ENCODE measurements at places on chromosomes 13 and 19. TPM values are rescaled to one million over a fixed set of nuclear protein-coding genes. Genes with fewer than 3 reads are reported as not detected.
A peak's percentile ranks its signal among the peaks of the same experiment; 100 is the strongest.

DNA sequence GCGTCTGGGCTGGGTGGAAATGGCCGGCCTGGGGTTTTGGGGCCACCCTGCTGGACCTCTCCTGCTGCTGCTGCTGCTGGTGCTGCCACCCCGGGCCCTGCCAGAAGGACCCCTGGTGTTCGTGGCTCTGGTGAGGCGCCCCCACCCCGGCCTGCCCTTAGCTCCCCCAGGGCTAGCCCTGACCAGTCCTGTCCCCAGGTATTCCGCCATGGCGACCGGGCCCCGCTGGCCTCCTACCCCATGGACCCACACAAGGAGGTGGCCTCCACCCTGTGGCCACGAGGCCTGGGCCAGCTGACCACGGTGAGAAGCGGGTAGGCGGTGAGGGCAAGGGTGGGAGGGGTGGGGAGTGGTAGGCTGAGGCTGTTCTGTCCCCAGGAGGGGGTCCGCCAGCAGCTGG, at the start of gene ACP4:
TSS of gene ACP4 (plus strand) at position 20 of the 400 bp plus-strand sequence. CDS start at position 20, 0 bp downstream.
- no peak for DNase-seq

DNA sequence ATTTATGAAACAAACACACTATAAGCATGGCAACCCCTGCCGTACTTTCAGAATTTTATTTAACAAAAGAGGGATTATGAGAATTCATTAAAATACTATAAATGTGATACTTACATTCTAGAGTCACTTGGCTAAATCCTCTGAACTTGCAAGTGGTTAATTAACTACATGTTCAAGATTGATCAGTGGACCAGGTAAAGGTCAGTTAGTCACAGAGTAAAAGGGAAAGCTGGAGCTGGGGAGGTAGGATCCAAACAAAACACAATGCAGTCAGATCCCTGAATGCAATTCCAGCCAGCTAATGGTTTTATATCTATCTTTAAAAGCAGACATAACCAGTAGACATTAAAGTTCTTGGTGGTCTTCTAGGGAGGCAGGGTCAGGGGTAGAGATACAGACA, 270.5 kb downstream of the DIAPH3 start:
- DNase-seq: no peak

DNA sequence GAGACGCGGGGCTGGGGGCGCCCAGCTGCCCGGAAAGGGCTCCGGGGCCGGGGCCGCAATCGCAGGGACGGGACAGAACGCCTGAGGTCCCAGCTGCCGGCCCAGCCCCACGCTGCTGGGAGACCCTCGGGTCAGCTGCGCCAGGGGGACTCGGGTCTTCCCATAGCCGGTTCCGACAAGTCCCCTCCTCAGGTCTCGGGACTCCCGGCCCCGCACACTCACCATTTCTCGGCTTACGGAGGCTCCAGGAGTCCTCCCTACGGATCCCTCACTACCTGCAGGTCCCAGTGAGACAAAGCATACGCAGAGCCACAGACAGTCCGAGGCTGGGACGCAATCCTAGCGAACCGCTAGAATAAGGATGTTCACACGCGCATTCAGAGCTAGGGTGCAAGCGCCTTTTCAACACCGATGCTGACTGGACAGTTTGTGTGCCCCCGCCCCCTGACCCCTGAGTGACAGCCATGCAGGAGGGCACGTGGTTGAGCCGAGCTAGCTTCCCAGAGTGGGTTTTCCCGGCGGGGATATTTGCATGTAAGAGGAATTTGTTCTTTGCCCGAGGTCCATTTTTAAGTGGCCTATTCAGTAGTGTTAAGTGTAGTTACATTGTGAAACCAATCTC, 13.6 kb downstream of the ZNF490 start:
- no peak for DNase-seq

DNA sequence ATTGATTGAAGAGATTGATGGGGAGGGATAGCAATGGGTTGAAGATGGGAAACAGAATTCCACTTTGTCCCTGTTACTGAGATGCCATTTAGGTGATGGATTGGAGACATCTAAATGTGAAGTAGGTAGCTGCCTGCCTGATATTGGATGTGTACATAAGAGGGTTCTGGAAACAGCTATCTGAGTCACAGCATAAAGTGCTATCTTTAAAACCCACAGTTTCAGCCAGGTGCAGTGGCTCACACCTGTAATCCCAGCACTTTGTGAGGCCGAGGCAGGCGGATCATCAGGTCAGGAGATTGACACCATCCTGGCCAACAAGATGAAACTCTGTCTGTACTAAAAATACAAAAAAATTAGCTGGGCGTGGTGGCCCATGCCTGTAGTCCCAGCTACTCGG, 72.6 kb downstream of the DNAJC3 start:
- no peak for DNase-seq

- DNase-seq: no peak
Measured at GRCh38 chr19:47239610-47240296, 8.8 kb upstream of the BBC3 start.

DNA sequence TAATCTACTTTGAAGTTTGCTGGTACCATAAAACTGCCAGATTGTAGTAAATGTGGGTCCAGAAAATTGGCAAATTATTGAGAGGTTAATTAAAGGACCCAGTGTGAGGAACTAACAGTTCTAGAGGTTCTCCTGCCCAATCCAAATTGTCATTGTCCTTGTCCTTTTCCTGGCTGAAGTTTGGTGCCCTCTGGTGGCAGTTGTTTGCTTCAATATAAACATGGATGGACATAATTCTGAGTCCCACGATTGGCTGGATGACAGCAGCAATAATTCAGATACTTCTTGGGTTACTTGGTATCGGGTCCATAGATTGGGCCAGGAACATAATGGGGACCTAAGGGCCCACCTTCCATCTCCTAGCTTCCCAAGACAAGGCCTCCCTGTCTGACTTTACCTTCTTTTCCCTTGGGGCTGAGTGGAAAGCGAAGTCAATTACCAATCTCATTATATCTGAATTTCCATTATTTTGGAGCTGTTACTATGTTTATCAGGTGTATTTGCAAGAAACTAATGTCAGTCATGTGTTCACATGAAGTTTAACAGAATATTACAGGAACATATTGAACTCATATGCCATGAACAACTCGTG, 33.8 kb upstream of the GARRE1 start:
- DNase-seq: no peak

DNA sequence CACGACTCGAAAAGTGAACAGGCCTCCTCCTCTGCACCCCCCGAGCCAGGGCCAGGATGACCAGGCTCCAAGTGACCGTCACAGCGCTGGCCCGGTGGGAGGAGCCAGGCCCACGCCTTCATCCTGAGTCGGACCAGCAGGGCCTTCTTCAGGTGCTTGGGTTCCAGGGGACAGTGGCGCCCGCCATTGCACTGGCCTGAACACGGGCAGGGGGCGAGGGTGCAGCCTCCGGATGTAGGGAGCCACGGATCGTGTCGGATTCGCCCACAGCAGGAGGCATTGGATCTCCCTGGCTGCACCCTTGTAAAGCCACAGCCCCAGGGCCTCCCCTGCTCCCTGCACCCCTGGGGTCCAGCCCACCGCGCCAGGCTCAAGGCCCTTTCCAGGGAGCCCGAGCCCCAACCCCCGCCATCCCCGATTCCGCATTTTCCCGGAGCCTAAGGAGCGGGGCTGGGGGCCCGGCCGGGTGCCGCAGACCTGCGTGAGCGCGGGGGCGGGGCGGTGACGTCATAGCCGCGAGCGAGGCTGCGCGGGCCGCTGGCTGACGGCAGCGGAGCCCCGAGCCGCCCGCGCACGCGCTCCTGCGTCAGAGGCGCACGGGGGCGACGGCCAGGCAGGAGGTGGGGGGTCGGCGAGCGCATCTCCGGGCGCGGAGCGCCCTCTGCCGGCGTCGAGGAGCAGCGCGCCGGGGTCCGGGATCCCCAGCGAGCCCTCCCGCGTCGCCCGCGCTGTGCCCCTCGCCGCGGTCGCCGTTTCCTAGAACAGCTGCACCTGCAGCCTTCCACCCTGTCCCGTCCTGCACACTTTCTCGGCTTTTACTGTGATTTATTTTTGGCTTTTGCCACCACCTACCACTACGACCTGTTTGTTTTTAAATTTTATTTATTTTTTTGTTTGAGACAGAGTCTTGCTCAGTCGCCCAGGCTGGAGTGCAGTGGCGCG, 1.5 kb upstream of the ATP5F1D start:
- peak; percentile 97 for DNase-seq

DNA sequence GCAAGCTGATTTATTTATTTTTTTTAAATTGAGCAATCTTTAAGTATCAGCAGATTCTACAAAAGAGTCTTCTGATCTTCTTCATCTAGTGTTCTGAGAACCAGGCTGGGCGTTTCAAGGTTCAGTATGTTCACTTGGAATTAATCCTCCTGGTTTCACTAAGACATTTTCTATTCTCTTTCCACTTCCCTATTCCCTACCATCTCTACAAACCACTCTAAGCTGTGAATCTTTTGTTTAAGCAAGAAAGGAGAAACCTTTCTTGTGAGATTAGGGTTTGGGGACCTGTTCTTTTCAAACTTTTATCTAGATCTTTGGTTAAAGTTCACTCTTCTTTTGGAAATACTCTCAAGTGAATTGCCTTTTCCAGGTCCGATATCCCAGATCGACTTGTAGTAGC, 59.3 kb downstream of the URI1 start:
- no peak for DNase-seq

Gene PIBF1
- total RNA-seq: 17.1 TPM

Gene PCDH20
- total RNA-seq: 0.10 TPM

Gene SAMD1
- total RNA-seq: 32.3 TPM
